ENCODE measurements at places on chromosomes 7 and 10. TPM values are rescaled to one million over a fixed set of nuclear protein-coding genes. Genes with fewer than 3 reads are reported as not detected.

TUBB8 gene
- 0.81 TPM for polyA plus RNA-seq

KIAA1549 gene
- 3.9 TPM for polyA plus RNA-seq

CFAP46 gene
- polyA plus RNA-seq: 0.75 TPM

DNA sequence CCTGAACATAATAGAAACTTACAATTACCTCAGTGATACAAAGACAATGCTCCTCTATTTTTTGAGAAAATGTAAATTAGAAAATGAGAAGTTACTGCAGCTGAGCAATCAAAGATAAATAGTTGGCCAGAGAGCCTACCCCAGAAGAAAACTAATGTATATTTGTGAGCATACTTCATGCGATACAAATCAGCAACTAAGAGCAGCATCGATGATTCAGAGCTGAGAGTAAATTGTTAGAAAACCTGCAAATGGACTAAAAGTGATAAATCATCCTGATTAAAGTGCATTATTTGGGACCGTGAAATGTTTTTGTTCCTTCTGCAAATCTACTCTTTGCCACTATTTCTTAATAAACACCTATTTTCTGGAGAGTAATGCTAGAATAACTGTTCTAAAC, 285.7 kb downstream of the PPP1R3A start:
- no peak for DNase-seq

DNA sequence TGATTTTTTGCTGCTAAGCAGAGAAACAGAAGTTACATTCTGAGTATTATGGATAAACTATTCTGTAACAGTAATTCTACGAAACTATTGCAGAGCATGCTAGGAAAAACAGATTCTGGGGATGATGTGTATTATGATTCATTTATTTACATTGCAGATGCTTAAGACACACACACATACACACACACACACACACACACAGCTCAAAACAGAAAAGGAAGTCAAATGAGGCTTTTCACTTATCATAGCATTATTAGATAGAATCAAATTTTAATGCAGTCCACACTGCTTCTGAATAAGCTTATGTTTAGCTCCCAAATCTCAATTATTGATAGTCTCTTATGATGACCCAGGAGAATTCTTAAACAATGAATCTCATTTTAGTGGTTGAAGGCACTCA, 307.2 kb downstream of the HGF start:
- DNase-seq: no peak

GRCh38 chr10:104267721-104268404, 1.1 kb upstream of the GSTO2 start:
- DNase-seq: no peak

- peak; percentile 28 for DNase-seq
Measured at GRCh38 chr10:1400101-1401070, 336.9 kb downstream of the ADARB2 start.

- no peak for DNase-seq
Measured at GRCh38 chr7:112006071-112006470, 200.1 kb downstream of the DOCK4 start.

GRCh38 chr7:15755061-15755460, 68.6 kb upstream of the MEOX2 start:
- no peak for DNase-seq

DNA sequence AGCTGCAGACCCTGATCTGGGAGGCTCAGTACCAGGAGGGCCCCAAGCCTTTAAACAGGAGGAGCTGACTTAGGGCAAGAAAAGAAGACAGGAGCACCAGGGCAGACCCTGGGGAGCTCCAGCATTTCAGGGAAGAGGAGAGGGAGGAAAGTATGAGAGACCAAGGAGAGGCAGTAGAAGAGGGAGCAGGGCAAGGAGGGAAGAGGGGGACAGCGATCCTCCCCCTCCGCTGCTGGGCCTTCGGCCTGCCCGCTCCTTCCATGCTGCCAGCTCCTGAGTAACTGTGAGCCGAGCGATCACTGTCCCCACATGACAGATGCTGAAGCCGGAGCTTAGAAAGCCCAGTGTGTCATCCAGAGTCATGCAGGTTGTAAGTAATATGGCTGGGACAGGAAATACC, 65.9 kb downstream of the ALOX5 start:
- DNase-seq: no peak

GRCh38 chr10:122097935-122098334, 109.0 kb downstream of the TACC2 start:
- DNase-seq: no peak

DNA sequence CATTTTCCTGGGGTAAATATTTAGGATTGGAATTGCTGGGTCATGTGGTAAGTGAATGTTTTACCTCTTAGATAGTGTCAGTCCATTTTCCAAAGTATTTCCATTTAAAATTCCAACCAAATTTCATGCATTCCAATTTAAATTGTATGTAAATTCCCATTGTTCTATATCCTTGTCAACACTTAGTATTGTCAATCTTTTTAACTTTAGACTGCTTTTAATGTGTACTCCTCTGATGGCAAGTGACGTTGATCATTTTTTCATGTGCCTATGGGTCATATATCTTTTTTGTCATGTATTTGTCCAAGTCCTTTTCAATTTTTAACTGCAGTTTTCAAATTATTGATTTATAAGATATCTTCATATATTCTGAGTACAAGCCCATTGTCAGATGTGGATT, 80.8 kb upstream of the FAM20C start:
- DNase-seq: no peak

DNA sequence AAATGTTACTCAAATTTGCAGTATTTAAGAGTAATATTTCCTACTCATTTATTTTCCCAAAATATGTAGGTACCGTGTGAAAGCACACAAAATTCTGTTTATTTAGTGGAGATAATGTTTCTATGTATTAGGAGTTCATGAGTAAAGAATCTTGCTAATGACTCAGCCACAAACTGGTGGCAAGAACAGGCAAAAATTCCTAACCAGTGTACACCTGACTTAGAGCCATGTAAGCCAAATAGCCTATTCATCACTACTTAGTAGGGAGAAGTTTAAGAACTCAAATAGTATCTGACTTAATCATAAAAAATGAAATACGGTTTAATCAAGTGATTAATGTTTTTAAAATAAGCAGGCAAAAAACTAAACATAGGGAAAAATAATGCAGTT, 169.0 kb downstream of the SRPK2 start:
- no peak for DNase-seq

DNA sequence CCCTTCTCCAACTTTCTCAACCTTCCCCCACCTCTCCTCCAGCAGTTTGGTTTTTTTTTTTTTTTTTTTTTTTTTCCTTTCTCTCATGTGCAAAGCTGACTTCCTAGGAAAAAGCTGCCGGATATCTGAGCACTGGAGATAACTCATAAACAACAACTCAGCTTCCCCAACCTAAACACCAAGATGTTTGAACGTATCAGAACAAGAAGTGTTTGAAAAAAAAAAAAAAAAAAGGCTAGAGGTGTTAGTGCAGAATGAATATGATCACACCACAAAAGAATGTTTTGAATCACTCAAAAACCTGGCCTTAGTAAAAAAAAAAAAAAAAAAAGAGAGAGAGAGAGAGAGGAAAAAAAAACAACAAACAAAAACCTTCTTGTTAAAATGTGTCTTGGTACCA, 11.2 kb downstream of the GATA3 start:
- no peak for DNase-seq

- peak; percentile 44 for DNase-seq
Measured at GRCh38 chr7:106071999-106072714, 40.0 kb downstream of the SYPL1 start.

Data from large intestine (tissue), 12 donors.